ENCODE measurements at places on chromosomes 6 and 20.

GRCh38 chr6:149052350-149053106 is 265.0 kb upstream of the TAB2 start:
- DNase-seq, result no peak

DNA sequence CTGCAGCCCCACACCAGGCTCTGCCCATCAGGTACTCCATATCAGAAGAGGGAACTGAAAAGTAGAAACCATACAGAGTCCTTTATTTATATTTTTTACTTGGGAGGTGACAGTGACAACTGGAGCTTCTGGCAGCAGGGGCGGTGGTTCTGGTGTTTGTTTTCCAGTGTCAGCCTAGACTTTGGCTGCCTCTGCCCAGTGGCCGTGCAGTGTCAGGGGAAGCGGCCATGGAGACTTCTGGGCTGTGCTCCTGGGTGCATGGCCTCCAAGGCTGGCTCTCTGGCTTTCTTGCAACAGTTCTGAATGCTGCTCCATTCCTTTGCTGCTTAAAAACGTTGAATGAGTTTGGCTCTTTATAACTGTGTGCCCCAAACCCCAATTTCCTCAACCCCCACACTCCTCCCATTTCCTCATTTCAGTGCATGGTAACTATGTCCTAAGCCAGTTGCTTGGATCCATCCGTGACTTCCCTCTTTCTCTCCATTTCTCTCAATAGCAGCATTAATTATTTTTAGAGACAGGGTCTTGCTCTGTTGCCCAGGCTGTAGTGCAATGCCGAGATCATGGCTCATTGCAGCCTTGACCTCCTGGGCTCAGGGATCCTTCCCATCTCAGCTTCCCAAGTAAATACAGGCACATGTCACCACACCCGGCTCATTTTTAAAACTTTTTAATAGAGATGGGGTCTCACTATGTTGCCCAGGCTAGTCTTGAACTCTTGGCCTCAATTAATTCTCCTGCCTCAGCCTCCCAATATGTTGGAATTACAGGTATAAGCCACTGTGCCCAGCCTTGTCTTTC is 141.1 kb upstream of the SGK1 start:
- DNase-seq, result no peak

GRCh38 chr6:157056275-157056674 is 267.0 kb downstream of the TMEM242 start:
- DNase-seq, result no peak

GRCh38 chr6:131001111-131001736 is 61.8 kb downstream of the EPB41L2 start:
- no peak for DNase-seq

DNA sequence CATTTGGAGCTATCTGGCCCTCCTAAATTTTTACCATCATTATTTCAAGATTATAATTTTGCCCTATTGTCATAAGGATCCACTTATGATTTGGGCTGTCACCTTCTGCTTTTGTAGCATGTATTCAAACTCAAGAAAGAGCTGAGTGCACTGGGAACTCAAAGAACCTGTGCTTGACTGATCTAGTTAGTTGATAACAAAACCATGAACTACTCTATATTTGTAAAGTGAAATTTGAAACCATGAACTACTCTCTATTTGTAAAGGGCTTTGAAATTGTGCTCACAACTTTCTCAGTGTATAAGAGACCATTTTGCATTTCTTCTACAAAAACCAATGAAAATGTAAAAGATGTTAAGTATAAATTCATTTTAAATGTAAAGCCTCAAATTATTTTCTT is 77.5 kb upstream of the POPDC3 start:
- no peak for DNase-seq

DNA sequence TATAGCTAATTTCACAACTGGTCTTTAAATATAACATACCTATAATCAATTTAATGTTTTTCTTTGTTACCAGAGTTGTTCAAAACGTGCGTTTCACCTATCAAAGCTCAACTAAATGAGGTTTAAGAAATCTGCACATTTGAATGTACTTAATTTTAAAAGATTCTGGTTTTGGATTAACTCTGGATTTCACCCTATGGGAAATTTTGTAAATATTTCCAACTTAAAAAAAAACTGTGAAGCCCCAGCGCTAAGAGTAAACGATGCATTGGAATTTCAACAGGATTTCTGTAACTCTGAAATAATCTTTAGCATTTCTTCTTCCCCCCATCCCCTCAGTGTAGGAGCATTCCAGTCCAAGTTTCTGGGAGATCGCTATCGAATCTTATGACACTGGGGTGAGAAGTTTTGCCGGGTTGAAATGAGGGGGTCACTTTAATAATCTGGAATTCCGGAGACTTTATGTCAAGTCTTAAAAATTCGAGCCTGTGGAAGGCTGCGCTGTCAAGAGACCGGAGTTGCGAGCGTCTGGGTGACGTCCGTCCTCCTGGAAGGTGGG is 643 bp upstream of the MAP3K4 start:
- no peak for DNase-seq

DNA sequence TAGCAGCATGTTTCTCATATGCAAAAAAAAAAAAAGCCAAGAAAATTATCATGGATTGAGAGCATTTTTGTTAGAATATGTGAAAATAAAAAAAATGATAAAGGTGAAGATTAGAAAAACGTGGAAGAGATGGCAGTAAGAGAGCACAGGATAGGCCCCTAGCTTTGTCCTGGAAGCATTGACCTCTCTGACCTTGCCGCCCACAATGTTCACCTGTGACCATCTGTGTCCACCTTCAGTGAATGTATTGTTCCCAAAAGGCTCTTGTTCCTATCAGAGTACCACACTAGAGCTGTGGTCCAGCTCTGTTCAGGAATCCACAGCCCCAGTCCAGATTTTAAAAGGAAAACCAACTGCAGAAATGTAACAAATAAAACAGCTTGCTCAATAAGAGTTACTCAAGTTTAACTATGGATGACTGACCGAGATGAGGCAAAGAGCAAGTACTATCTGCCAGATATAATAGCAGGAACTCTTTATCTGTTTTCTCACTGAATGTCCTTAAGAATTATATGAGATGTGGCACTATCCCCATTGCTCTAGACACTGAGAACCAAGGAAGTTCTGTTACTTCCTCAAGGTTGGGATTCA is 287.7 kb upstream of the STXBP5 start:
- no peak for DNase-seq

DNA sequence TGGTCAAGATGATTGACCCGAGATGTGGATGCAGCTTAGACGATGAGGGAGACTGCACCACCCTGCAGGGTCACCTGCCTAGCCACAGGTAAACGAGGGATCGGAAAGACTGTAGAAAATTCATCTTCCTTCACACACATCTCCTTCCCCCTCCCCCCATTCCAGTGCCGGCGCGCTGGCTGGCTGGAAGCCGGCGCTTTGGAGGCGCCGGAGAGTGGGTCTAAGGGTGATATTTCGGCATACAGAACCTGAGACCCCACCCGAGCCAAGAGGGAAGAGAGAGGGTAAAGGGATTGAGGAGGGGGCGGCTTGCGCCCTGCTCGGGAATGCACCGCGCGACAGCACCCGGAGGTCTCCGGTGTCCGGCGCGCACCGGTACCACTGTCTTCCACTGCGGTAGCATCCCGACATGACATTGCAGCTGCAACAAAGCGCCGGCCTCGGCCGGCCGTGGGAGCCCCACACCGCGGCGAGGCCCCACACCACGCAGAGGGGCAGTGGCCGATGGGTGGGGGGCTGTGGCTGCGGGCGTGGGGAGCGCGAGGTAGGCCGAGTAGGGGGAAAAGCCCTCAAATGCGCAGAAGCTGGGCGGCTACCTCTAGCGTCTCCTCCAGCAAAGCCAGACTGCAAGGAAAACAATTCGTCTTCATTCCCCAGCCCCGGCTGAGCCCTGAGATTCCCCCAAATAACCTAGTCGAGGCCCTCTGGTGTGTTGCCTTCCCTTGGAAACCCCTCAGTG is 984 bp downstream of the TNFRSF21 start:
- no peak for DNase-seq

DNA sequence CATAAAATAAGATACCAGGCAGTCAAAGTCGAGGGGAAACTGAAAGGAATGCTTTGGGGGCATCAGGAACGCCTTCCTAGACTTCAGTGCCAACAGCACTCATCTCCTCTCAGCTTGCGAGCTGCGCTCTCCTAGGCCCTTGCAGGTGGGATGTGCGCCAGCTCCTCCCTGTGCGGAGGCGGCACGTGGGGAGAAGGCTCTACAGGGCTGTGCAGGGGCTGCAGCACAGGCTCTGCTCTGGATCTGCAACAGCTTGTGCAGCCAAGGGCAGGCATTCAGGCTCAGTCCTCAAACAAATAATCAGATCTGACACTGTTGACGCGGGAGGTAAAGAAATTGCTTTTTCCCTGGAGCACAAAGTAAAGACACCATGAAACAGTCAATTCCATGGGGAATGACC is 144.8 kb downstream of the TTLL2 start:
- DNase-seq, result no peak

DNA sequence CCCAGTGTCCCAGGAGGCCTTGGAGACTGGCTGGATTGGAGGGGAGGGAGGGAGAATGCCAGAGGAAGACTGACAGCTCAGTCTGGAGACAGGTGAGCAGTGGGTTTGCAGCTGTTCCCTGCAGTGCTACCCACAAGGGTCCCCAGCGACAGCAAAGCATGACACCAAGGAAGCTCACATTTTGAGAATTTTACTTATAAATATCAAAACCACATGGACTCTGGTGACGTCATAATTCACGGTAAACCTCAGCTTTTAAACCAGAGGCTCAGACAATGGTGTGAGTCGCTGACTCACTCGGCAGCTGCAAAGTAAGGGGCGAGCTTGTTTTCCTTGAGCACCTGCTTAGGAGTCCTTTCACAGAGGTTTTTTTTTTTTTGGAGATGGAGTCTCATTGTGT is 65.2 kb downstream of the THBS2 start:
- no peak for DNase-seq

- no peak for DNase-seq
Observed at GRCh38 chr6:41780551-41781365, at the start of gene PRICKLE4. PRICKLE4 (plus strand) TSS chr6:41780782; CDS start chr6:41783474, 2,692 bp downstream.

DNA sequence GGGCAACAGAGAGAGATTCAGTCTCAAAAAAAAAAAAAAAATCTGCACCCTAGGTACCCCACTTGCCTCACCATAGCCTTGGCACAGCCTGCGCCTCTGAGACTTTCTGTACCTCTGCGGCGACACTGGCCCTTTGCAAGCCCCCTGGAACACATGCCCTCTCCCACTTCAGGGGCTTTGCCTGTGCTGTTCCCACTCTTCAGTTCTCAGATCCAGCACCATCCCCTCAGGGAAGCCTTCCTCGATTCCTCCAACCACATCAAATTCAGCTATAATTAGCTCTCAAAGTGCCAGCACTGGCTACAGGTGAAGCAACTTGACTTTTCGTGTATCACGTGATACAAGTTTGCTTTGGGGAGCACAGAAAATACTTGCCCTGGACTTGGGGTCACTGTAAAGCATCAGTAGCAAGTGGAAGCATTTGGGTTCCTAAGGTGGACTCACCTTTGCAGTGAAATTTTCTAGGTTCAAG is 2.1 kb upstream of the UBE2V1 start:
- DNase-seq, result no peak

- DNase-seq, result no peak
Observed at GRCh38 chr6:129672341-129672682, 37.7 kb downstream of the ARHGAP18 start.

DNA sequence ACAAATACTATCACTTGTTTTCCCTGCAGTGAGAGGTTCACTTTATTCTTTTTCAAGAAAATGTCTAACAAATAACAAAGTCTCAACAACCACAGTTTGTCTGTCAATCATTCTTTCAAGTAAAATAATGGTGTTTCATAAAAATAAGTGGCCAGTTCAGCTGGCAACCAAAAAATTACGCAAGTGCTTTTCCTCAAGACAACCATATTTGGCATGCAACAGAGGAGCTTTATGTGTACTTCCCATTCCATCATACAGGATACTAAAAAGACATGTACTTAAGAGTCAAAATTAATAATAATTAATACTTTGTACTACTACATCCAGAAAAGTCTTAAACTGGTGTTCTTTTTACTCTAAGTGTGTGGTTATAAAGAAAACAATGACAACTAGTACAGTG is 34.6 kb downstream of the ATG5 start:
- DNase-seq, result no peak

All from cortex of kidney (tissue), 1 donor.